ENCODE measurements at places on chromosomes 3 and 15. TPM values are rescaled to one million over a fixed set of nuclear protein-coding genes. Genes with fewer than 3 reads are reported as not detected.
A peak's percentile ranks its signal among the peaks of the same experiment; 100 is the strongest.

The SLC33A1 gene
- 27.0 TPM for total RNA-seq

The SLC15A2 gene
- total RNA-seq: 0.49 TPM

The CCNB2 gene
- 5.9 TPM for total RNA-seq

The NDN gene
- 79.3 TPM for total RNA-seq

GRCh38 chr15:58545307-58546065, 113.7 kb downstream of the LIPC start:
- H3K4me1 ChIP-seq: peaks cover 7% of the 10 kb centered on the region
- H3K27me3 ChIP-seq: no peaks in the 10 kb centered on the region
- H3K27ac ChIP-seq: no peak overlapping the region
- DNase-seq: peak; percentile 56

- DNase-seq: no peak
- H3K27me3 ChIP-seq: no peaks in the 10 kb centered on the region
- no peaks in the 10 kb centered on the region for H3K36me3 ChIP-seq
- no peak overlapping the region for H3K27ac ChIP-seq
- H3K4me1 ChIP-seq: no peaks in the 10 kb centered on the region
Observed at GRCh38 chr3:68256635-68257223, 602.3 kb upstream of the SUCLG2 start.

GRCh38 chr3:126985132-126985985, 2.4 kb downstream of the PLXNA1 start:
- H3K4me1 ChIP-seq: peaks cover 59% of the 10 kb centered on the region
- DNase-seq: no peak
- H3K27ac ChIP-seq: peak overlapping the region; percentile 87

DNA sequence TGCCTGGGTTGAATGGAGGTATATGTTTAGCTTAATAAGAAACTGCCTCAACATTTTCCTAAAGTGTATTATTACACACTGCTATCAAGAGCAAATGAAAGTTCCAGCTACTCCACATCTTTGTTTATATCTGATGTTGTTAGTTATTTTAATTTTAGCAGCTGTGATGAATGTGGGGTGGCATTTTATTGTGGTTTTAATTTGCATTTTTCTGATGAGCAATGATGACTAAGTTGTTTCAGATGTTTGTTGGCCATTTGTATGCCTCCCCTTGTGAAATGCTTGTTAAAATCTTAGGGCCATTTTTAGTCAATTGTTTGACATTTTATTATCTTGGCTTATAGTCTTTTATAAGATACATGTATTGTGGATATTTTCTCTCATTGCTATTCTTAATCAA, 260.4 kb upstream of the SLCO3A1 start:
- DNase-seq: no peak
- no peaks in the 10 kb centered on the region for H3K36me3 ChIP-seq
- H3K4me3 ChIP-seq: no peak overlapping the region
- H3K27me3 ChIP-seq: no peaks in the 10 kb centered on the region

- H3K4me3 ChIP-seq: no peak overlapping the region
- DNase-seq: no peak
- no peaks in the 10 kb centered on the region for H3K27me3 ChIP-seq
- no peak overlapping the region for H3K27ac ChIP-seq
- no peaks in the 10 kb centered on the region for H3K4me1 ChIP-seq
Observed at GRCh38 chr3:139460076-139460475, 16.2 kb downstream of the RBP2 start.

- no peaks in the 10 kb centered on the region for H3K36me3 ChIP-seq
- H3K27me3 ChIP-seq: no peaks in the 10 kb centered on the region
- DNase-seq: no peak
- peaks cover 64% of the 10 kb centered on the region for H3K4me1 ChIP-seq
- peak overlapping the region; percentile 40 for H3K27ac ChIP-seq
Observed at GRCh38 chr15:98713585-98714001, 65.3 kb downstream of the IGF1R start.

GRCh38 chr3:127848131-127849129, 26.1 kb upstream of the MGLL start:
- H3K36me3 ChIP-seq: no peaks in the 10 kb centered on the region
- no peak for DNase-seq
- H3K27ac ChIP-seq: no peak overlapping the region
- H3K4me3 ChIP-seq: no peak overlapping the region

DNA sequence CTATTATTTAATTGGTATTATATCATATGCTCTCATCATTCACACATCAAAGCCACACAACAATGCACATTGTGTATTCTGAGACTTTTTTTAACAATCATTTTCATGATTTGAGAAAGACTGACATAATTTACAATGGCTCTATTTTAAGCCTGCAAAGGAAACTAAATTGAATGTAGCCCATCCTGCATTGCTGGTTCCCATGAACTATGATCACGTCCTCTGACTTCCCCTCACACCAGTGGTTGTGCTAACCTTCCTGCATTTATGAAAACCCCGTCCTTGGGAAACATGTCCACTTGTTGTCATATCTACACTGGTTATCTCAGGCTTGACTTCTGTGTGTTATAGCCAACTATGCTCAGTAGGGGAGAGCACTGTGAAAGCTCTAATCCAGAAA, 546.2 kb downstream of the MECOM start:
- H3K27me3 ChIP-seq: no peaks in the 10 kb centered on the region
- no peaks in the 10 kb centered on the region for H3K36me3 ChIP-seq
- H3K27ac ChIP-seq: no peak overlapping the region
- no peak overlapping the region for H3K4me3 ChIP-seq
- no peaks in the 10 kb centered on the region for H3K4me1 ChIP-seq
- DNase-seq: no peak

DNA sequence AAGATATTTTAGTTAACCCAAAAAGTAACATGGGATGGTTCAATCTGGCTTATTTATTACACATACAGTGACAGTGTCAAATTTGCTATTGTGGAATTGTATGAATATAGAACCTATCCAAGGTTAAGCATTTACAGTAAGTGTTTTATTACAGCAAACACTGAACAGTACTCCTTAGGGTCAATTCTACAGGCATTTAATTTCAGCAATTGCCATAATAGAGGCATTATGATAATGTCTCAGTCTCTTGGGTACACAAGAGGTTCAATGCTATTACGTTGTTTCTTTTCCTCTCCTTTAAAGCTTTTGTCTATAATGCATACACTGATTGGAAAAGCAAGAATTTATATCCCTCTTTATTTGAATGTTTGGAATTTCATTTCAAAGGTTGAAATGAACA, 275.7 kb upstream of the NAALADL2 start:
- H3K4me3 ChIP-seq: no peak overlapping the region
- no peaks in the 10 kb centered on the region for H3K36me3 ChIP-seq
- H3K4me1 ChIP-seq: no peaks in the 10 kb centered on the region
- no peak overlapping the region for H3K27ac ChIP-seq

GRCh38 chr15:97929456-97930229, 30.9 kb upstream of the ARRDC4 start:
- no peaks in the 10 kb centered on the region for H3K36me3 ChIP-seq
- H3K27me3 ChIP-seq: no peaks in the 10 kb centered on the region
- H3K4me3 ChIP-seq: no peak overlapping the region
- DNase-seq: no peak
- no peaks in the 10 kb centered on the region for H3K4me1 ChIP-seq

DNA sequence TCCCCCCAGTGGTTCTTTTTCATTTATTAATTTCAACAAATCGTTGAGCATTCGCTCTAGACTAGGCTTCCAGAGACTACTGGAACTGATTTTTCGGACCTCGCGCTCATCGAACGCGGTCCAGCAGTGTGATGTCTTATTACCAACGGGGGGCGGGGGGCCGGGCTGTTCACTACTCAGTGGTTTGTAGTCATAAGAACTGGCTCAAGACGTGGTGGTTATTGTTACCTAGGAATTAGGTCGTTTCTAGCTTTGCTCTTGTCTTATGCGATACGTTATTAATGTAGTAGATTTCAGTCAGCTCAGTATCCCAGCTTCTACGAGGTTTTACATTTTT, 858 bp downstream of the RBM5 start:
- H3K27ac ChIP-seq: peak overlapping the region; percentile 88
- H3K27me3 ChIP-seq: no peaks in the 10 kb centered on the region
- H3K4me3 ChIP-seq: peak overlapping the region; percentile 66

DNA sequence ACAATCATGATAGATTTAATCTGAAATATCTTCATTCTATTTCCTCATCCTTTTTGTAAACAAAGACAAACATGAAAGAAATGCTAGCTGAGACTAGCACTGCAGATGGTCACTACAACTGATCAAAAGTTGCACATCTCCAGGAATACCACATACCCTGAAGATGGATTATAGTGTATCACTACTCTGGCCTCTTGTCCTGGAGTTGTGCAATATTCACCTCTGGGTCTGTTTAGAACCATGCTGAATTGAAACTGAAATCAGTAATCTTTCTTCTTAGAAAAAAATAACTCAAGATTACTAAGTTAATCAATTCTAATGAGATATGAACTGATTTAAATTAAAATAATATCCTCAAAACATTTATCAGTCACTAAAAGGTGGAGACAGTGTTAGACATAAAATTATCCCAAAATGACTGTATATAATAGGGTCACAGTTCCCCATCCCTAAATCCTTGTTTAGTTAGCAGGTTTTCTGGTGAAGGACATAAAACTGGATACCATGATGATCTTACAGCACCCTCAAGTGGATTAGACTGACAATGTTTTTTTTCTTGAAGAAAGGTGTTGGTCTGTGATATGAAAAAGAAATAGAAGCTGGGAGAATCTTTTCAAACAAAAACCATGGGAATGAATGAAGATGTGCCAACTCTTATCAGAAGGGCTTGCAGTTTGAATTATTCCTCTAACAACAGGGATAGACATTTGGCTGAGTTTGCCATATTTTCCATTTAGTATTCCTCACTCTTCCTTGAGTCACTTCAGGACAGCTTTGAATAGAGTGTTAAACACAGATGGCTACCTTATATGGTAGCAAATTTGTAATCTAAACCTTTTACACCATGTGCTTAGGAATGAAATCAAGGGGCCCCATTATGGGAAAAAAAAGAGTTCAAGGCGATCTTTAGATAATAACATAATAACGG, 7.1 kb upstream of the TTC14 start:
- no peak overlapping the region for H3K27ac ChIP-seq
- no peak for DNase-seq
- H3K27me3 ChIP-seq: no peaks in the 10 kb centered on the region
- no peak overlapping the region for H3K4me3 ChIP-seq

- H3K36me3 ChIP-seq: no peaks in the 10 kb centered on the region
- peaks cover 33% of the 10 kb centered on the region for H3K4me1 ChIP-seq
- no peak overlapping the region for H3K4me3 ChIP-seq
- no peak overlapping the region for H3K27ac ChIP-seq
- H3K27me3 ChIP-seq: no peaks in the 10 kb centered on the region
Observed at GRCh38 chr15:98418122-98418521, 230.2 kb upstream of the IGF1R start.

DNA sequence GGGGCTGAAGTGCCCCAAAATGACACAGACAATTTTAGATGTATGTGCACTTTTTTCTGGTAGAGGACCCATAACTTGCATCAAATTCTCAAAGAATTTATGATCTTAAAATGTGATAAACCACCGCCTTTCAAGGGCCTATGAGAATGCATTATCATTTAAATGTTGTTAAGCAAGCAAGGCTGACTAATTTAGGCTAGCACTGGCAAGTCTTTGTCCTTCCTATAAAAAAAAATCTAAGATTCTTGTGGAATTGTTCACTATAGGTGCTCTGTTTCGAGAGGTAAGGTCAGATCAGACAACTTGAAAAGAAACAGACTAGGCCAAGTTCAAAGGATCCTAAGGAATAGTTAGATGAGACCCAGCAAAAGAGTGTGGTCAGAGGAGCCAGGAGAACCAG, 128.9 kb upstream of the PHLDB2 start:
- H3K27me3 ChIP-seq: no peaks in the 10 kb centered on the region
- H3K27ac ChIP-seq: peak overlapping the region; percentile 49
- no peaks in the 10 kb centered on the region for H3K36me3 ChIP-seq
- no peak for DNase-seq

Data from vagina (tissue), 2 donors.